Cardiac septum (tissue), 1 donor: ENCODE measurements at places on chromosomes 7 and 10. TPM values are rescaled to one million over a fixed set of nuclear protein-coding genes. Genes with fewer than 3 reads are reported as not detected.

STK31 gene
- 0.35 TPM for total RNA-seq

DOCK1 gene
- 31.2 TPM for total RNA-seq

PDGFA gene
- 38.9 TPM for total RNA-seq

C10orf95 gene
- total RNA-seq, result not detected

GDF2 gene
- total RNA-seq, result not detected

C10orf105 gene
- not detected for total RNA-seq

GJC3 gene
- not detected for total RNA-seq

VSTM2A gene
- total RNA-seq, result not detected
